ENCODE measurements at places on chromosomes 5 and 9. TPM values are rescaled to one million over a fixed set of nuclear protein-coding genes. Genes with fewer than 3 reads are reported as not detected.

GRM6 gene
- total RNA-seq: not detected

THBS4 gene
- total RNA-seq: 0.17 TPM

TSLP gene
- total RNA-seq: 3.3 TPM

TMEM252 gene
- not detected for total RNA-seq

NME5 gene
- total RNA-seq: 4.6 TPM

TXNDC8 gene
- total RNA-seq: not detected

ISOC1 gene
- 29.8 TPM for total RNA-seq

BRINP1 gene
- total RNA-seq: 0.30 TPM

COL5A1 gene
- total RNA-seq: 2.1 TPM

CMYA5 gene
- total RNA-seq: 0.29 TPM

PCDHB2 gene
- total RNA-seq: 0.52 TPM

Data from NCI-H460 (cell line).